ENCODE measurements at places on chromosomes 7 and 10. TPM values are rescaled to one million over a fixed set of nuclear protein-coding genes. Genes with fewer than 3 reads are reported as not detected.

The STK31 gene
- polyA plus RNA-seq: 0.24 TPM

The MYL10 gene
- polyA plus RNA-seq: not detected

The AASS gene
- 17.0 TPM for polyA plus RNA-seq

The PLA2G12B gene
- 42.2 TPM for polyA plus RNA-seq

The CNTNAP2 gene
- 0.54 TPM for polyA plus RNA-seq

The GSTO2 gene
- polyA plus RNA-seq: 13.2 TPM

The ZNF804B gene
- 0.03 TPM for polyA plus RNA-seq

The INSYN2A gene
- 0.27 TPM for polyA plus RNA-seq

The PLAU gene
- 21.5 TPM for polyA plus RNA-seq

The TWNK gene
- 7.7 TPM for polyA plus RNA-seq

The DPYSL4 gene
- polyA plus RNA-seq: 1.0 TPM
